ENCODE measurements at places on chromosomes 5 and 9.

GRCh38 chr5:94396687-94397086 lies 221.7 kb downstream of the KIAA0825 start:
- no peaks in the 10 kb centered on the region for H3K36me3 ChIP-seq
- H3K4me3 ChIP-seq: no peak overlapping the region
- H3K27me3 ChIP-seq: no peaks in the 10 kb centered on the region
- no peak overlapping the region for H3K27ac ChIP-seq

- no peaks in the 10 kb centered on the region for H3K36me3 ChIP-seq
- H3K27me3 ChIP-seq: no peaks in the 10 kb centered on the region
- no peak overlapping the region for H3K27ac ChIP-seq
- DNase-seq: no peak
Observed at GRCh38 chr5:58918021-58918729, 335.3 kb downstream of the RAB3C start.

- H3K27me3 ChIP-seq: no peaks in the 10 kb centered on the region
- H3K36me3 ChIP-seq: no peaks in the 10 kb centered on the region
- no peak overlapping the region for H3K4me3 ChIP-seq
- peak overlapping the region; percentile 69 for H3K27ac ChIP-seq
- peaks cover 10% of the 10 kb centered on the region for H3K4me1 ChIP-seq
Observed at GRCh38 chr5:15620501-15620900, 120.5 kb downstream of the FBXL7 start.

GRCh38 chr9:94581728-94582127 lies 11.9 kb downstream of the FBP2 start:
- H3K36me3 ChIP-seq: no peaks in the 10 kb centered on the region
- DNase-seq: no peak
- H3K4me3 ChIP-seq: no peak overlapping the region
- H3K4me1 ChIP-seq: no peaks in the 10 kb centered on the region

DNA sequence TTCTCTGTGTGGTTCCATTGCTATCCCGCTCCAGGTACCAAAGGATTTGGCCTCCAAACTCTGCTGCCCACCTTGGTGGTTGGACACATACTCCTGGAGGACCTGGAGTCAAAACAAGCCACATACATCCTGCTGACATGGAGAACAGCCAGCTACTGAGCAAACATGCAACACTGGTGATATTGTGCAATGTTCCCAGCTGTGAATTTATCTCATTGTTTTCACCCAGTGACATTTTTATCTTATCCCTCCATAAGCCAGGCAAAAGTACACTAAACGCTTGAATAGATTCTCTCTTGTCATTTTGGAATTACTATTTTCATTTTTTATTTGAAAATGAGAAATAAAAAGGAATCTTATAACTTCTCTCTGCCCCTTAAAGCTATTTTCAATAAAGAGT lies 11.1 kb upstream of the CTSL start:
- H3K27me3 ChIP-seq: no peaks in the 10 kb centered on the region
- no peaks in the 10 kb centered on the region for H3K4me1 ChIP-seq
- H3K27ac ChIP-seq: no peak overlapping the region
- DNase-seq: no peak
- no peak overlapping the region for H3K4me3 ChIP-seq
- no peaks in the 10 kb centered on the region for H3K36me3 ChIP-seq

DNA sequence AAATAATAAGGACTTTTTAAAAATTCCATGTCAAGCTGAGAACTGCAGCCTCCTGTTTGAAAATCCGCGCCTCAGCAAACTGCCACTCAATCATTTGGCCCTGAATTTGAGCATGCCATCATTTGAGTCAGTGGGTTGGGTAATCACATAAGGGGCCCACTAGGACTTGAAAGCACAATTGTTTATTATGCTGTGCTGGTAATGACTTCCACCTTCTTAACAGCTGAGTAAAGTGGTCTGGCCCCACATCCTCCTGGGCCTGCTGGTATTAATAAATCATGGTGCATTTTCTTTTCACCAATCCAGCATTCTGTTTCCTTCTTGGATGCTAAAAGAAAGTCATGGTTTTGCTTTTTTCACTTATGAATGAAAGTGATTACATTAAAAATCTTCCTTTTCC lies 103.0 kb upstream of the CTSL start:
- H3K4me1 ChIP-seq: no peaks in the 10 kb centered on the region
- H3K36me3 ChIP-seq: no peaks in the 10 kb centered on the region
- H3K4me3 ChIP-seq: no peak overlapping the region
- H3K27ac ChIP-seq: no peak overlapping the region

Data from aorta (tissue), 5 donors.